ENCODE measurements at places on chromosomes 7 and 10.
A peak's percentile ranks its signal among the peaks of the same experiment; 100 is the strongest.

- no peak for DNase-seq
These were observed 31.6 kb downstream of the ABCB5 start for GRCh38 chr7:20647036-20647435.

- no peak for DNase-seq
These were observed 186.9 kb upstream of the ADO start for GRCh38 chr10:62617652-62618051.

GRCh38 chr10:132570771-132571649 is 33.4 kb downstream of the INPP5A start:
- peak; percentile 23 for DNase-seq

- no peak for DNase-seq
These were observed 84.2 kb upstream of the DIP2C start for GRCh38 chr10:773562-774161.

DNA sequence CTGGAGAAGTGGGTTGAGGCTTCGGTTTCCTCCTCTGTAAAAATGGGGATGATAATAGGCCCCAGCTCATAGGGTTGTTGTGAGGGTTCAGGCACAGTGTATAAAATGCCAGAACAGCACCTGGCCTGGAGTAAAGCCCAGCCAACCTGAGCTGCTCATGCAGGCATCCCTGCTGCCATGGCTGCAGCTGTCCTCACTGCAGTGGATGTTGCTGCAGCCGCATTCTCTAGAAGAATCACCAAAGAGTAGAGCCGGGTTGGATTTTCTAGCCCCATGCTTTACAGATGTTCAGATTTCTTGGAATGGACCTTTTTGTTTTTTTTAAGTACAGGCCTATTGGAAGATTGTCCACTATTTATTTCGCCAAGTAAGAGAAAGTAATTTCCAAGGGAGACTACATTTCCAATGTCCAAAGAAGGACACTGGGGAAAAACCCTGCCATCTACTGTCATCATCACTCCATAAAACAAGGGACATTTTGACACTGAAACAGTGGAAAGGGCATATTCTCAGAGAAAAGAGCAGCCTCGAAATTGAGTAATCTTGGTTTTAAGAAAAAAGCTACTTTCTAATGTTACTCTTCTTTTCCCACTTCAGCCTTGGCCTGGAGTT is 147.5 kb upstream of the TCF7L2 start:
- DNase-seq = no peak

DNA sequence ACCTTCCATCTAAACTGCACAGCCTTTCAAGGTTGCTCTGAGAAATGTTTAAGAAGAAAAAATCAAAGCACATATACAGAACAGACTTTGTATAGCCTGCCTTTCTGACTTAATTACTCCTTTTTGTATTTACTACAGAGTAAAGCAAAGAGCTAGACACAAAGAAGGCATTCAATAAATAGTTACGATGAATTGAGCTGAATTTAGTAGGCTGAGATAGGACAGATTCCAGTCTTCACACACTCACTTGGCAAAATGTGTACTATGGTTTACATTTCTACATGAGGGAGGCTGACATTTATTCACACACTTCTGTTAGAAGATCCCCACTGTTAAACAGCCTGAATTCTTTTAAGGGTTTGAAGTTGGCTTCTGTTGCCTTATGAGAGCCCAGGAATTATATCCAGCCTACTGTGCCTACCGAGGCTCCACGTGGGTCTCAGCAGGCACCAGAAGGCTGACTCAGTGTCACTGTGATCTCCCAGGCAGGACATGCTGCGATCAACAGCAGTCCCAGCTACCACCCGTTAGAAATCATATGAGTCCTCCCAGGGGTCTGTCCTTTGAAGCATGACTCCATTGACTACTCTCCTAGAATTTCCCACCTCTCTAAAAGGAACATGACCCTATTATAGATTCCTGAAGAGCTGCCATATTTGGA is 24.5 kb upstream of the SLC25A13 start:
- no peak for DNase-seq

Measured in CD4-positive, alpha-beta T cell treated with Interleukin-12 subunit alpha and Interleukin-12 subunit beta, for 1 hour (primary cell).